Activated CD4-positive, alpha-beta T cell treated with anti-CD3 and anti-CD28 coated beads, Interleukin-2, amount 50 U/mL, for 16 hours (primary cell): ENCODE measurements at places on chromosomes 5 and 9.

GRCh38 chr9:137123468-137123837, 8.9 kb upstream of the DPP7 start:
- DNase-seq = no peak

DNA sequence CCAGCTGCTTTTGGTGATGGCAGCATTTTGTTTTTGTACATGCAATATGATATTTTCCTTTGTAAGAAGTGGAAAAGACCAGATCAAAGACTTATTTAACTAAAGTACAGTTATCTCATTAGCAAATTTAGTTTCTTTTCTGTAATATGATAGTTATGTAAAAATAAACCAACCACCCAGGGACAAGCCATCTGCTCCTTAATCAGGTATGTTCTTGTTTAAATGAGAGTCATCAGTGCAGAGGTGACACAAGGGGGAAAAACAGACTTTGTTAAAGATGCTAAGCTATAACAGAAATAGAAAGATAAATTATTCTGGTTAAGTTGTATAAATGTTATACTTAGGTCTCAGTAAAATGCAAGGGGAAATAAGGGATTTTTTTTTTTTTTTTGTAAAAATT, 805.7 kb upstream of the SEMA6A start:
- no peak for DNase-seq

DNA sequence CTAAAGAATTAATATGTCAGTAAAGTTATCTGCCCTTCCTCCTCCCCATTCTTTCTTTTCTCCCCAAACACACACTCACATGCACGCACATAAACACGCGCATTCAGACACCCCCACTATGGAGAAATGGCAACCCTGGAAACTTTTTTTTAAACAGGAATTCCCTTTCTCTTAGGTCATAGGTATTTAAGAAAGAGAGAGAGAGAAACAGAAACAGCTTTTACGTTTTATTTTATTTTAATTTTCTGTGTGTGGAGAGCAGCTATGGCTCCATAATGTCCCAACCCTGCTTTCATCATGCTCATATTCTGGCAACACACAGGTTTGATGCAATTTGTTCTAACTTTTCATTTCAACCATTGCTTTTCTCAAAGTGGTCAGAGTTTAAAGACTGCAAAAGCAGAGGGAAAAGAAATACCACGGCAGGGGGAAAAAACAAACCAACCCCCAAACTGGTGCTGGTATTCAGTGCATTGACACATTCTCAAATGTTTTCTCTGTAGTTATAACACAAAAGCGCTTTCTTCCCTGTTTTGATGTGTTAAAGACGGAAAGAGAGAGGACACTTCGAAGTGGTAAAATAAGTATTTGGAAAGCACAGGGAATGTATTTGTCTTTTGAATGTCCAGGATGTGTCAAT, 126.0 kb upstream of the TMEM161B start:
- no peak for DNase-seq

DNA sequence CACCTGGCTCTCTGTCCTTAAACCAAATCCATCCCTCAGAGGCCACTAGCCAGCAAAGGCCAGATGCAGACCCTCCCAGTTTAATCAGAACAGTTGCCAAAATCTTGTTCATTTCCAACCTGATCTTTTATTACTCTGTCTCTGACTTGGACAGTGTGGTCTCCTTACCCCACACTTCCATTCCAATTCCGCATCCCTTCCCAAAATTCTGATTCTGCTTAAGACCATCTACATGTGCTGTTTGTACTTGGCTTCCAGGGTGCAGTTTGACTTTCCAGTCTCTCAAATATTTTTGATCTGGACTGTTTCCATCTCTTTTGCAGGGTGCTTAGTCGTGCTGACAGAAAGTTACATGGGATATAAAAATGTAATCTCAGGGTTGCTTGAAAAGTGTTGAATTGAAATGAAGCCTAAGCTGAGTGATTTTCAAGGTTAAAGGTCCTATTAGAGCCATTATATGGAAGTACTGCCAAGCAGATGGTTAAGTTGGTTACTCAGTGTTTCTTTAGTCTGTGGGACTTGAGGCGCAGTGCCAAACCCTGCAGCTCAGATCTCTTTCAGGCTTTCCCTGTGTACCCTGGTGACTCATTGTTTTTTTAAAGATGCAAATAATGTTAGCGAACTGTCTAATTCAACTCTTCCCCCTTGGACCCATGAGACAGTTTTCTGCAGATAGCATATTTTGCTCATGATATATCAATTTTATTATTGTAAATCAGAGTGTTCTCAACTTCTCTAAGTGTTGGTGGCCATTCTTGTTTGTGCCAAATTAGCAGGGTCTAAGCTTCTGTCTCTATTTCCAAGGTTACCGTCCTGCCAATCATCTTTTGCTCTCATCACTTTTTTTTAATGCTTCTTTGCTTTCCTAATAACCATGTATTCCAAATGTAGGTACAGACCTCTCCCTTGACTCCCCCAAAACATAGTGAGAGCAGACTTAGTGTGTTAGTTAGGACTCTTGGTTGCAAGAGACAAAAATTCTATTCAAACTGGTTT, 18.2 kb upstream of the DCP2 start:
- no peak for DNase-seq

- no peak for DNase-seq
Observed at GRCh38 chr5:157955541-157956172, 96.7 kb upstream of the CLINT1 start.

GRCh38 chr9:110126986-110127864, 80.7 kb downstream of the C9orf152 start:
- no peak for DNase-seq

DNA sequence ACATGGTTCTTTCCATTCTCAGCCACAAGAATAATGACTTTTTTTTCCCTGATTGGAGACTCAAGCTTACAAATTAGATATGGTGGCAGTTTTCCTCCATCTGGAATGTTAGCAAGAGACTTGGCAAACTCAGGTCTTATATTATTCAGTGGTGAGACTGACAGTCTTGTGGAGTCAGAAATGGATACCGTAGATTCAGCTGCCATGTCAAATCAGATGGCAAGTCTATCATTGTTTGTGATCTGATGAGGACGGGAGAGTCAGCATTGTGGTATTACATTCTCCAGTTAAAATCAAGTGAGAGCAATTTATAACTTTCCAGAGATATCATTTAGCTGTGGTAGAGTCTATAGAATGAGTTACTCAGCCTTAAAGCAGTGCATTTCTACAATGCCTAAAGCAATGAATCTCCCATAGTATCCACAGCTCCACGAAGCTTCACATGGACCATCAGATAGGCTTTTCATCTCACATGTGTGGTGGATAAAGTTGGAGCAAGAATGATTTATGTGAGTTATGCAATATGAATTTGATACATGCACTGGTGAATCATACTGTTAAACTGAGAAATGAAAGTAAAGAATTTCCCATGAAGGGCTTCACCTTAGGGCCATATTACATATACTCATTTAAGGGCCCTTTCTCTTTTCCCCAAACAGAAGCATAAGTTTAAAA, 430.6 kb downstream of the ZNF608 start:
- DNase-seq = no peak

DNA sequence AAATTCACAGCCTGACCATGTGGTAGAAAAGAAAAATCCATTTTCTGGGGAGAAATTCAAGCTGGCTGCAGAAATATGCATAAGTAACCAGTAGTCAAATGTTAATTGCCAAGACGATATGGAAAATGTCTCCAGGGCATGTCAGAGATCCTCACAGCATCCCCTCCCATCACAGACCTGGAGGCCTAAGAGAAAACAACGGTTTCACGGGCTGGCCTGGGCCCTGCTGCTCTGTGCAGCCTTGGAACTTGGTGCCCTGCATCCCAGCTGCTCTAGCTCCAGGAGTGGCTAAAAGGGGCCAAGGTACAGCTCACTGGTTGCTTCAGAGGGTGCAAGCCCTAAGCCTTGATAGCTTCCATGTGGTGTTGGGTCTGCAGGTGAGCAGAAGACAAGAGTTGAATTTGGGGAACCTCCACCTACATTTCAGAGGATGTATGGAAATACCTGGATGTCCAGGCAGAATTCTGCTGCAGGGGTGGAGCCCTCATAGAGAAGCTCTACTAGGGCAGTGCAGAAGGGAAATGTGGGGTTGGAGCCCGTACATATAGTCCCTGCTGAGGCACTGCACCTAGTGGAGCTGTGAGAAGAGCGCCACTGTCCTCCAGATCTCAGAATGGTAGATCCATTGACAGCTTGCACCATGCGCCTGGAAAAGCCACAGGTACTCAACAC, 49.7 kb downstream of the PTBP3 start:
- DNase-seq = no peak

DNA sequence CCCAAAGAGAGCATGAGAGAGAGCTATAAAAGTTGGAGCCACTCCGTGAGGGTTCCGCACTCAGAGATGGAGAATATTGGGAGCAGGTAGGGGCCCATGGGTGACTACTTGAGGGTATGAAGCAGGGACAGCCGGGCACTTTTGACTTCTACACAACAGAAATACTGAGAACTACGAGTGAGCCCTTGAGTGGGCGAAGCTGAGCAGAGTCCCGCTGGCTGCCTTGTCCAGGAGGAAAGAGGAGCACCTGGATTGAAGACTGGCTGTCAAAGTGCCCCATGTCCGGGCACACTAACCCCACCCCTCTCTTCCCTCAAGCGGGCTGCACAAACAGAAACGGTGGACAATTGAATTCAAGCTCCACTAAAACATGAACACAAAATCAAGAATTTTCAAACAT, 33.6 kb downstream of the FYB1 start:
- DNase-seq = no peak

GRCh38 chr9:129105857-129106694, 4.5 kb downstream of the CRAT start:
- no peak for DNase-seq

GRCh38 chr5:37735649-37736347, 104.0 kb downstream of the GDNF start:
- no peak for DNase-seq

- DNase-seq = peak; percentile 22
Observed at GRCh38 chr5:141811287-141812155, 66.7 kb downstream of the PCDH1 start.

- no peak for DNase-seq
Observed at GRCh38 chr9:37978983-37979382, 75.1 kb upstream of the SLC25A51 start.

- DNase-seq = no peak
Observed at GRCh38 chr5:176736931-176737745, 73.2 kb upstream of the UNC5A start.

- DNase-seq = no peak
Observed at GRCh38 chr5:174409070-174409469, 315.3 kb upstream of the MSX2 start.

GRCh38 chr5:139984816-139985215, 58.3 kb downstream of the NRG2 start:
- no peak for DNase-seq

DNA sequence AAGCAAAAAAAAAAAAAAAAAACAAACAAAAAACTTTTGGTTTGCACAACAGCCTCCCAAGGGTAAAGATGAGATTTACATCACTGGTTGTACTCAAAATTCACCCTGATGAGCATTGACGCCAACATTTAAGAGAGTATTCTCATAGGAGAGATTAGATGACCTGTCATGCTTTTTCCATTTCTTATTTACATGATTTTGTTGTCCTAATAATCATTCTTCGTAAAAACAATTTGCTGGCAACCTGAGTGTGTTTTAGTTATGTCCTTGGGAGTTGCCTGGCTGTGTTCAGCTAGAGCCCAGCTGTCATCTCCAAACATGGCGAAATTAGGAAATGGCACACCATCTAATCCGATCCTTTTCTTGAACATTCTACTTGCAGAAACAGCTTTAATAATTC, 186.4 kb upstream of the MRPS30 start:
- no peak for DNase-seq

- no peak for DNase-seq
Observed at GRCh38 chr5:177590406-177590805, 1.6 kb upstream of the TMED9 start.

DNA sequence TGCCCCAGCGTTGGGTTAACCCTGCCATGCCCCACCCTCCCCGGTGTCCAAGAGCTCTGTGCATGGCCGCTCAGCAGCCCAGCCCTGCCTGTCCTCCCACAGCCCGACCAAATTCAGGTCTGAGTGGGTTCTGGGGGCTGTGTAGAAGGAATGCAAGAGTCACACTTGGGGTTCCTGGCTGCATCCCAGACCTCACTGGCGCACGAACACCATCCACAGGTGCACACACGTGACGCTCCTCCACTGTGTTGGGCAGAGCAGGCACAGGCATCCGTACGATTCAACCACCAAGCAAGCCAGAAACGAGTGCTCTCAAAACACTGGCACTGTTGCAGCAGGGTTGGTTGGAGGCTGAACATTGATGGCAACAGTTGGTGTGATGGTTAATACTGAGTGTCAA, 93.9 kb downstream of the OLFM1 start:
- DNase-seq = no peak

DNA sequence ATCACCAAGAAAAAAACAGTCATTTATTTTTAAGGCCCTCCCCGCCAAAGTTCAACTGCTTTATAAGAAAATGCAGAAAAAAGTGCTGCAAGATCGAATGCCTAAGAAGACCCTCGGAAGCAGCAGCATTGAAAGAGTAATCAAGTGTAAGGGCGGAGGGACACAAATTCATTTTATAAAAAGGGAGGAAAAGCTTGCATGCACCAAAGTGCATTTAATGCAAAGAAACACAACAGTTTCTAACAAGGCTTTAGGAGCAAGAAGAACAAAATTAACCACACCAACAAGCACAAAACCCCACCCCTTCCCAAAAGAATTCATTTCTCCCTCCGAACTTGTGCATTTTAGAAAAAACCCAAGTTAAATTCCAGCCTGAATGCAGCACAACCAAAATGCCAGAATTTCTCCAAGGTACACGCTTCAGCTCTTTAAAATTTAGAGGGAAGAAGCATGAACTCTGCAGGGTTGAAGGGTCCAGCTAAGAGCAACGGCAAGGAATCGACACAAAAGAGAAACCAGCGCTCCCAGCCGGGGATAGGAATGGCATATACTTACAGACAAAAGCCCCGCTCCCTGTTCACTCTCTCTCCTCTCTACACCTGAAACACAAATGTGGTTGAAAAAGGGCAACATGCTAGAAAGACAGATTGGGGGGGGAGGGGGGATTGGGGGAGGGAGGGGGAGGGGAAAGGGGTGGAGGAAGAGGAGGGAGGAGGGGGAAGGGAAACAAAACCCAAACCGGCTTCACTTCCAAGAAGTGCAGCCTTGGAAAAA, at the start of gene NREP:
Gene NREP (minus strand): TSS at position 614 of the 774 bp plus-strand sequence. CDS start 1,422 bp downstream, outside the sequence.
- no peak for DNase-seq

DNA sequence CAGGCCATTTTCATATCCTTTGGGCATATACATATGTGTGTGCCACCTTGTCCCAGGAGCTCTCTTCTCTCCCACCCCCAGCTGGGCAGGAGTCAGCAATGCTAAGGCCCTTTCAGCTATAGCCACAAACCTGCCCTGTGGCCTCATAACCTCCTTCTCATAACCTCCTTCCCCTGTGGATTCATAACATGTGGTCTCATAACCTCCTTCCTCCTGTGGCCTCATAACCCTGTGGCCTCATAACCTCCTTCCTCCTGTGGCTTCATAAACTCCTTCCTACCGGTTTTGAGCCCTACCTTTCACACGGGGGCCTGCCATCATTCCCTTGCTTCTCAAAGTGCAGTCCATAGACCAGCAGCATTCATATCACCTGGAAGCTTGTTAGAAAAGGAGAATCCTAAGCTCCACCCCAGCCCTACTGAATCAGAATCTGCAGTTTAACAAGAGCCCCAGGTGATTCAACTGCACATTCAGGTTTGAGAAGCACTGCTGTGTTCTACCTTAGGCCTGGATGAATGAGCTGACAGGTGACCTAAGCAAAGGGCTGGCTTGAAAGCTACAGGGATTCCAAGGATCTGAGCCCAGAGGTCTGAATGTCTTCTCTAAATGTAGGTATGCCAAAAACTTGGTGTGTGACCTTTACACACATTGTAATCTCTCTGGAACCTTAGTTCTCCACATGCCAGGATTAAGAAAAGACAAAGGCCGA, 41.9 kb upstream of the PLPP6 start:
- DNase-seq = peak; percentile 31

- no peak for DNase-seq
Observed at GRCh38 chr5:110053824-110054223, 364.1 kb downstream of the MAN2A1 start.
